Endothelial cell of umbilical vein (primary cell): ENCODE measurements at places on chromosomes 6 and 20.
A peak's percentile ranks its signal among the peaks of the same experiment; 100 is the strongest.

GRCh38 chr20:44176833-44177534 is 10.0 kb downstream of the JPH2 start:
- DNase-seq, result no peak

- DNase-seq, result peak; percentile 90
Observed at GRCh38 chr20:11229772-11230171, 556.0 kb upstream of the JAG1 start.

DNA sequence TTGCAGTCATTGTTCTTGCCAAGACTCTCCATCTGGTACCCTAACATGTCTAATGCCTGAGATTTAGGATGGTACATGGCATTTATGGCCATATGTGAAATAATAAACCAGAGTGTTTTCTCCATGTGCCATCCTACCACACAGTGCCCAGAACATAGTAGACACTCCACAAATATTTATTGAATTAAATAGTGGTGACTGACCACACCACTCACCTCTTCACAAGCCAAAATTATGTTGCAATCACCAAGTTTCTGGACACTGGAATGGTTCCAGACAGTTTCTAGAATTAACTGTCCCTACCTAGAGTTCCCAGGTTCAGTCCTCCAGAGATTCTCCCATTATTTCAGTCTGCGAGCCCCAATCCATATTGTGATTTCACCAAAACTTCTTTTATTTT is 427.3 kb downstream of the KIF16B start:
- no peak for DNase-seq

GRCh38 chr6:95352064-95352795 is 225.1 kb upstream of the MANEA start:
- no peak for DNase-seq

- no peak for DNase-seq
Observed at GRCh38 chr6:158000530-158001307, 19.1 kb downstream of the SYNJ2 start.
